Left forelimb (tissue), 1 donor: ENCODE measurements at places on chromosomes 5 and 9.

- no peak for DNase-seq
Observed at GRCh38 chr5:153459051-153459743, 31.3 kb upstream of the GRIA1 start.

GRCh38 chr5:66888613-66889012, 292.4 kb downstream of the MAST4 start:
- no peak for DNase-seq

DNA sequence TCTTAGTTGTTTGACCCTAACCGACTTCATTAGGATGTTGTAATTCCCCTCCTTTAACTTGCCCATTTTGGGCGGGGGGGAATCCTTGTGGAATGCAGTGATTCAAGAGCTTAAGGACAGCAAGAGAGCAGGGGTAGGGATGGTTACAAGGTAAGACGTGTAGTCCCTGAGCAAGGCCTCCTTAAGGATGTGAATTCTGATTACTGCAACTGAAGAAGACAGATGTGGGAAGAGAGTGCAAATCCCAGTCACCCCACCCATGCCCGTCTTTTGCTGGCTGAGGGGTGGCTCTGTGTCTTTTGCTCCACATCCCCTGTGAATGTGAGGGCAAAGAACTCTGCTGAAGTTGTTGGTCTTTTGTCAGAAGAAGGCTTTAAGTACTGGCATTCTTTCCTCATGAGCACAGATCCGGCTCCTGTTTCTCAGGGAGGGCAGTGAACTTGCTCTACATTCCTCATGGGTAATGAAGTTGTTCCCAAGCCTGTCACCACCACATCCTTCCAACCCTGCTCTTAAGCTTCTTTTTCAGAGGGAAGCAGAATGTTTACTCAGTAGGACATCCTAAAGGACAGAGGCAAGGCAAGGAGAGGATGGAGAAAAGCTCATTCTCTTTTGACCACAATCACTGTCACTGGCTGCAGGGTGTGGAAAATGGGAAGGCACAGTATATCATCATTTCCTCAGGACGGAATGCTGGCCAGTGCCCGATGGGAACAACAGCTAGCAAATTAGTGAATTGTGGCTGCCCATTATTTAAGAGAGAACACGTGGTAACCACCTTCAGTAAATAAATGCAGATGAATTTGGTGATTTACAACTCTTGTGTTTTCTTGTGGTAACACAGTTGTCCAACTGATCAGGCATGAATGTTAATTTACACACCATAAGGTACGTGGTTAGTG, 61.5 kb downstream of the RAI14 start:
- DNase-seq = no peak

DNA sequence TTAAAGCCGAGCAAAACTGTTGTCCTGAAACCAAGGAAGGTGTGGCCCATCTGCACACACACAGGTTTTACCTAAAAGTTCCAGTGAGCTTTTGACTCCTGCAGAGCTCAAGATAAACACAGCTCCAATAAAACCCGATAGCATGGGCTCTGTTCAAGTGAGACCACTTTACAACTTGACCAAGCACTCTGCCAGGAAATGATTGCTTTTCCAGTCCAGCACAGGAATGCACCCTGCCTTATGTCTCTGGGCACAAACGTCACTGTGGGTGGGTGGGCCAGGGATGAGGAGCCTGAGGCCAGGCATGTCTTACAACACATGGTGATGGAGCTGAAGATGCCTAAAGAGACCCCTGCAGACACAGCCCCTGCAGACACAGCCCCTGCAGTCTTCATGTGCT, 115.3 kb downstream of the ROR2 start:
- no peak for DNase-seq

GRCh38 chr9:87206064-87206661, 258.9 kb upstream of the GAS1 start:
- DNase-seq = no peak

DNA sequence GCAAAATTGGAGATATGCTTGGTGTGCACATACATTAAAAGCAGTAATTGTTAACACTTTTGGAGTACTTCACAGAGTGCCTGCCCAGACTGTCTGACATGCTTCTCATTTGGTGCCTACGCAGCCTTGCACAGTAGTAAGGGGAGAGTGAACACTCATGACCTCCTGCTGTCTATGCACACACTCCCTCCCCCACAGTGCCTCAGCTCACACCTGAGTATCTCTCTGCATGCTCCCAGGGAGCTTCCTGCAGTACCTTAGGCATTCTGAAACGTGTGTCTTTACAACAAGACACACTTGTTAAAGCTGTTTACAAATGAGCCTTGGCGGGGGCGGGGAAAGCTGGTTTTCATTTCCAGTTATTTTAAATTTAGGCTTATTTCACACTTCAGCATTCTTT, 18.0 kb downstream of the MAP3K1 start:
- DNase-seq = no peak

GRCh38 chr5:54458221-54458620, 2.7 kb downstream of the HSPB3 start:
- DNase-seq = no peak

- no peak for DNase-seq
Observed at GRCh38 chr9:132703336-132703735, 33.1 kb downstream of the GTF3C4 start.

DNA sequence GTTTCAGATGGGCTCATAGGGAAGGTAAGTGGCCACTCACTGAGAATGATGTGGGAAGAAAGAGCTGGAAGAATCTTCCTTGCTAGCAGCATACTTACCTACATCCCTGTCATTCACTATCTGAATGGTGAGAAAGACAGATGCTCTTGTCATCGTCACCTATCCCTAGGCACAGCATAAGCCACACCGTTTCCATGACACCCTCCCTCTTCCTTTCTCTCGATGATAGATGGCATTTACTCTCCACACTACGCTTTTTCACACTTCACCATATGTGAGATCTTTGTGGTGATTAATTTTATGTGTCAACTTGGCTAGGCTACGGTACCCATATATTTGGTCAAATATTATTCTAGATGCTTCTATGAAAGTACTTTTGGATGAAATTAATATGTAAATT, 44.4 kb upstream of the FER start:
- no peak for DNase-seq
